ENCODE measurements at places on chromosomes 6 and 20.
A peak's percentile ranks its signal among the peaks of the same experiment; 100 is the strongest.

DNA sequence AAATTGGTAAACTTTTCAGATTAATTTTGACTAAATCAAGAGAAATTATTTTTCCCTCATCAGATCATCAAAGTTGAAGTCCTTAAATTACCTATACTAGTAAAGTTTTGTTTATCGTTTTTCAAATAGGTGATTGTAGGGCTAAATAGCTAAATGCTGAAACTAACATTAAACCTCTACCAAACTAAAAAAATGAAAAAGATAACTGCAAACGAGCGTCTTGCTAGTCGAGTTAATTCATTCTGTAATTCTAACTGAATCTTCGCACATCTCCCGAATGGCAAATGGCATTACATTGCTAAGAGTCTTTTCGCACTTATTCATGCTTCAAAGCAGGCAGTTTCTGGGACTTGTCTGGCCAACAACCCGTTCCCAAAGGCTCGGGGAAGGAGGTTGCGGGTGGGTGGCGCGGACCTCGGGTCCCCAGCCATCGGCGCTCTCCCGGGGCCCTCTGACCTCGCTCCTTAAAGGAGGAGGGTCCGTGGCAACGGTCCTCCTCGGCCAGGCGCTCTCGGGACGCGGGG lies 43.8 kb downstream of the POPDC3 start:
- no peak overlapping the region for H3K4me3 ChIP-seq
- peaks cover 11% of the 10 kb centered on the region for H3K4me1 ChIP-seq
- no peak for DNase-seq
- H3K36me3 ChIP-seq: no peaks in the 10 kb centered on the region

- H3K27me3 ChIP-seq: no peaks in the 10 kb centered on the region
- H3K4me3 ChIP-seq: no peak overlapping the region
- no peaks in the 10 kb centered on the region for H3K4me1 ChIP-seq
- H3K27ac ChIP-seq: no peak overlapping the region
Measured at GRCh38 chr6:165268987-165269386, 40.4 kb downstream of the C6orf118 start.

DNA sequence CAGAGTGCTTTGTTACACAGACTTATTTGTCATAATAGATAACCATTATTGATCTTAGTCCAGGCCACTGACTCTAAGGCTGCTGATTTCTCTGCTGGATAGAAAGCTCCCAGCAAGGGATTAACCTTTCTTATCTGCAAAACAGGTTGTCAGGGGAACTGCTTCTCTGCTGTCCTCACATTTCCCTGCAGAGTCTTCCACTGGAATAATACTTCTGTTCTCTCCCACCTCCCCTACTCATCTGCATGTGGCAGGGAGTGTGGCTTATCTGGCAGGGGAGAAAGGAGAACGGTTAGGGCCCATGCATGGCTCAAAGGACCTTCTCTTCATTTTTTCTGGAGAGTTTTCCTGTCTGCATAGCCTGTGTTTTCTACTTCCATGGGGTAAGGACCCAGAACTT lies 86.2 kb downstream of the LAMP5 start:
- no peaks in the 10 kb centered on the region for H3K36me3 ChIP-seq
- H3K4me1 ChIP-seq: no peaks in the 10 kb centered on the region
- no peak overlapping the region for H3K4me3 ChIP-seq

- no peak for DNase-seq
- no peak overlapping the region for H3K27ac ChIP-seq
- no peaks in the 10 kb centered on the region for H3K4me1 ChIP-seq
- H3K27me3 ChIP-seq: no peaks in the 10 kb centered on the region
- no peak overlapping the region for H3K4me3 ChIP-seq
Measured at GRCh38 chr6:69487688-69488087, 309.1 kb downstream of the LMBRD1 start.

GRCh38 chr6:92906385-92906784 lies 513.0 kb downstream of the EPHA7 start:
- DNase-seq: no peak
- H3K4me1 ChIP-seq: no peaks in the 10 kb centered on the region
- no peak overlapping the region for H3K4me3 ChIP-seq
- no peaks in the 10 kb centered on the region for H3K36me3 ChIP-seq
- H3K27ac ChIP-seq: no peak overlapping the region

DNA sequence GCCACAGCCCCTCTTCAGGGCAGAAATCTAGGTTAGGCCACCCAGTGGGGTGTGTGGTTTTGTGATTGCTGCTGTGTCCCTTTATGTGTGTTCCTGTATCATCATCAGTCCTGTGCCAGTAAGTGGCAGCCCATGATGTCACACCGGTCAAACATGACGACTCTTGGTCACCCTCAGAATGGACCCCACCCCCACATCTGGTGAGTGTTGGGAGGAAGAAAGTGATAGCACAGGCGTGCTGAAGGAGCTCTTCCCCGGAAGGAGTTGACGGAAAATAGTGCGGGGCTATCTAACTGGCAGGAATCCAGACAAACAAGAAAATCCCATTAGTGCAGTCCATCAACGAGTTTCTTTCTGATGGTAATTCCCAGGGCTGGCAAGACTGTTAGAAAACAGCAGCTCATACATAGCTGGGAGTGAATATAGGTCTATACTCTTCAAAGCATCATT lies 33.4 kb upstream of the IL17A start:
- H3K36me3 ChIP-seq: no peaks in the 10 kb centered on the region
- peaks cover 27% of the 10 kb centered on the region for H3K27me3 ChIP-seq
- H3K4me1 ChIP-seq: peaks cover 12% of the 10 kb centered on the region
- H3K4me3 ChIP-seq: no peak overlapping the region
- H3K27ac ChIP-seq: no peak overlapping the region

DNA sequence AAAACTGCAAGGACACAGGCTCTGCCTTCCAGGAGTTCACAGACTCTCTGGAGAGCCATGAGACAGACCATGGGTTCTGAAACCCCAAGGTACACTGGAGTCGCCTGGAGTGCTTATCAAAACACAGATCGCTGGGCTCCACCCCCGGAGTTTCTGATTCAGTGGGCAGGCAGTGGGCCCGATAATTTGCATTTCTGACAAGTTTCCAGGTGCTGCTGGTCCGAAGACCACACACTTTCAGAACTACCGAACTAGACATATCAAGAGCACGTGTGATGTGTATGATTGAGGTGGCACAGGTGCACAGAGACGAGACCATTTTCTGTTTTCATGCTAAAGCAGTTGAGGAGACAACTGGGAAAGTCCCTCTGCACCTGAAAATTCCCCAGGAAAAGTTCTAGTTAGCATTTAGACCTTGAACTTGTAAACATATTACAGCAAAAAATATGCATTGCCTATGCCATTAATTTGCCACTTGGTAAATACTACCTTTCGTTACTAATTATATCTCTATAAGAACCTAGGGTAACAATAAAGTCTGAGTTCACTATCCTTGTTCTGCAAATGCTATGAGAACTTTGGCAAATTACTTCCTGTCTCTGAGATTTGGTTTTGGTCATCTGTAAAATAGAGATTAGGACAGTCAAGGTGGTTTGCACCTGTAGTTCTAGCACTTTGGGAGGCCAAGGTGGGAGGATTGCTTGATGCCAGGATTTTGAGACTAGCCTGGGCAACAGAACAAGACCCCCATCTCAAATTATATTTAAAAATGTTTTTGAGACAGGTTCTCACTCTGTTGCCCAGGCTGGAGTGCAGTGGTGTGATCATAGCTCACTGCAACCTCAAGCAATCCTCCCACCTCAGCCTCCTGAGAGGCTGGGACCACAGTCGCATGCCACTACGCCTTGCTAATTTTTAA lies 14.3 kb upstream of the PIM1 start:
- H3K36me3 ChIP-seq: no peaks in the 10 kb centered on the region
- DNase-seq: peak; percentile 71
- H3K27ac ChIP-seq: peak overlapping the region; percentile 41
- H3K27me3 ChIP-seq: no peaks in the 10 kb centered on the region
- no peak overlapping the region for H3K4me3 ChIP-seq
- peaks cover 3% of the 10 kb centered on the region for H3K4me1 ChIP-seq

DNA sequence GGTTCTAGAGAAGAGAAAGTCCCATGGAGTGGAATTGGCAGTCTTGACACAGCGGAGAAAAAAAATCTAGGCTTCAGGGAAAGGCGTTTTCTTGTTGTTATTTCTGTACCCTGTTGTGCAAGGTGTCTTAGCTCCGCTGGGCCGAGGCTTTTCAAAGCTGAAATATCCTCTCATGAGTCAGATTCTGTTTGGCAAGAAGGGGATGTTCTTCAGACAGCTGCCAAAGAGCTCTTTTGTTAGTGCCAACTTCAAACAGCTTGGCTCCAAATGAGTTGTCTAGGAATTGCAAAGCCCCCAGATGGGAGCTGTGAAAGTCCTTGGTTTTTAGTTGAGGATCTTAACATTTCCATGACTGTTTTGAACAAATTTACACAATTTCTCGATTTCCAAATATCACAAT lies 45.6 kb downstream of the LRRN4 start:
- no peak overlapping the region for H3K27ac ChIP-seq
- no peaks in the 10 kb centered on the region for H3K27me3 ChIP-seq
- peaks cover 16% of the 10 kb centered on the region for H3K36me3 ChIP-seq
- no peak overlapping the region for H3K4me3 ChIP-seq
- peaks cover 9% of the 10 kb centered on the region for H3K4me1 ChIP-seq

GRCh38 chr20:52252664-52253063 lies 61.1 kb upstream of the ZFP64 start:
- H3K36me3 ChIP-seq: no peaks in the 10 kb centered on the region
- H3K27ac ChIP-seq: no peak overlapping the region
- no peak for DNase-seq
- no peaks in the 10 kb centered on the region for H3K27me3 ChIP-seq

DNA sequence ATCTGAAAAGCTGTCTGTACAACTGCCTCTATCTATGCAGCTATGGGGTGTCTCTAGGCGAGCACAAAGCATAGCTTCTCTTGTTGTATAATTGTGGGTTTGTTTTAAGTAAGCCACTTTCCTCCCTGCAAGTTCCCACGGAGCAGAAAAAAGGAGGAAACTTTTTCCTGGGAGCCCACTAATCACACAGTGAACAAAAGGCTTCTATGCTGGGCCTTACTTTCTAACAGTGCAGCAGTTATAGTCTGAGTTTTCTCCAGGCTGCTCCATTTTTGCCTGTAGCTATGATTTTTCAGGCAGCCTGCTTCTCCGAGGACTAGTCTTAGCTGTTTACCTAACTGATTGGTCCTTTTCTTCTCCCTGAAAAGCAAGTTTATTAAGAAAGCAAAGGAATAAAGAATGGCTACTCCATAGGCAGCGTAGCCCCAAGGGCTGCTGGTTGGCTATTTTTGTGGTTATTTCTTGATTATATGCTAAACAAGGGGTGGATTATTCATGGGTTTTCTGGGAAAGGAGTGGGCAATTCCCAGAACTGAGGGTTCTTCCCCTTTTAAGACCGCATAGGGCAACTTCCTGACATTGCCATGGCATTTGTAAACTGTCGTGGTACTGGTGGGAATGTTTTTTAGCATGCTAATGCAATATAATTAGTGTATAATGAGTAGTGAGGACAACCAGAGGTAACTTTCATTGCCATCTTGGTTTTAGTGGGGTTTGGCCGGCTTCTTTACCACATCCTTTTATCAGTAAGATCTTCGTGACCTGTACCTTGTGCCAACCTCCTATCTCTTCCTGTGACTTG lies 84.3 kb downstream of the OPRM1 start:
- no peaks in the 10 kb centered on the region for H3K27me3 ChIP-seq
- no peak overlapping the region for H3K4me3 ChIP-seq
- H3K36me3 ChIP-seq: no peaks in the 10 kb centered on the region
- DNase-seq: no peak
- no peak overlapping the region for H3K27ac ChIP-seq

DNA sequence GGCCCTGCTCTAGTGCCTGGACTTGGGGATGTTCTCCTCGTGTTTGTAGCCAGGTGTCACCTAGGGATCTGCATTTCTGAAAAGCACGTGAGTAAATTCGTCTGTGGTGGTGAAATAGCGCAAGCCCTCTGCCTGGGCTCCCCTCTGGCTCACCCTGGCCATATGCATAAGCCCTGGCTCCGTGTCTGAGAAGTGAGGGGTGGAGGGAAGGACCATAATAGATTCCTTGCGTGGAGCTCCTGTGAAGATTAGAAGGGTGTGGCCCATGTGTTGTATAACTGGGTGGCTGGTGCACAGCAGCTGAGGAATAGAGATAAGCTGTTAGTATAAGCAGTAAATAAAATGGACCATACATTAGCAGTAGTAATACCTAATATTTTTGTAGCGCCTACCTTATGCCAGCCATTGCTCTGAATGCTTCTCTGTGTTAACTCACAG lies 4.8 kb downstream of the BCAS1 start:
- no peak overlapping the region for H3K4me3 ChIP-seq
- DNase-seq: no peak
- no peak overlapping the region for H3K27ac ChIP-seq
- H3K36me3 ChIP-seq: no peaks in the 10 kb centered on the region

DNA sequence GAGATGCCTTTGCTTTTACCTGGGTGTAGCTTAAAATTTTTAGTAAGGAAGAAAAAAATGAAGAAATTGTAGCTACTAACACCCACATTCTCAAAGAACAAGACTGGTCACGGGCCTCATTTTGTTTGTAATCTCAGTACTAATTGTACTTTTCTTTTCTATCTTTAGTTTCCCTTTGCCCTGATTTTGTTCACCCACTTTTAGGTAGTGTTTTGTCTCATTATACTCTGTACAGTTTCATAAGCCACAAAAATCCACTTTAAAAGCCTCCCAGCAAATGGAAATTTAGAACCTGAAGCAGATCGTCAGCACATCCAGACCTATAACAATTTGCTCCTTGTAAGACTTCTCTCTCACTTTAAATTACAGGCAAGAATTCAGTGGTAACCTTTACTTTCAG lies 43.3 kb downstream of the TP53INP2 start:
- peaks cover 62% of the 10 kb centered on the region for H3K36me3 ChIP-seq
- no peak overlapping the region for H3K27ac ChIP-seq
- H3K4me3 ChIP-seq: no peak overlapping the region
- H3K4me1 ChIP-seq: no peaks in the 10 kb centered on the region
- DNase-seq: no peak

GRCh38 chr6:43277643-43278523 lies 20.2 kb upstream of the SLC22A7 start:
- H3K4me3 ChIP-seq: no peak overlapping the region
- no peak for DNase-seq
- H3K27me3 ChIP-seq: peaks cover 20% of the 10 kb centered on the region
- no peak overlapping the region for H3K27ac ChIP-seq
- no peaks in the 10 kb centered on the region for H3K36me3 ChIP-seq
- H3K4me1 ChIP-seq: peaks cover 23% of the 10 kb centered on the region

DNA sequence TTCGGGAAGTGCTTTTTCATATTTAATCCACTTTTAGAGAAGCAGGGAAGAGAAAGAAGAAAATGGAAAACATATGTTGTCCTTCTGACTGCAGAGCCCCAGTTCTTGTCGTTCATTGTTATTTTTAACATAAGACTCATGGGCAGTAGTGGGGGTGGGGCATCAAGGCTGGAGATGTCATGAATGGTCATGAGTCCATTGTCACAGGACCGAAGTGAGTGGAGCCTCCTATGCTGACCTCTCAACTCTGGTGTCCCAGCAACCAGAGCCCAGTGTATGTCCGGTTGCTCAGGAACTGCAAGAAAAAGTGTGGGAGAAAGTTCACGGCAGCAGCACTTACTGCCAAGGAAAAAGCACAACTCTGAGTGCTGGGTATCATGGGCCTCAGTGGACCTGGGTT lies 108.6 kb downstream of the BANF2 start:
- H3K4me1 ChIP-seq: no peaks in the 10 kb centered on the region
- H3K36me3 ChIP-seq: no peaks in the 10 kb centered on the region
- H3K27ac ChIP-seq: no peak overlapping the region
- H3K27me3 ChIP-seq: no peaks in the 10 kb centered on the region
- H3K4me3 ChIP-seq: no peak overlapping the region

GRCh38 chr20:61704661-61705060 lies 361.0 kb downstream of the TAF4 start:
- H3K36me3 ChIP-seq: no peaks in the 10 kb centered on the region
- H3K4me1 ChIP-seq: no peaks in the 10 kb centered on the region
- H3K27me3 ChIP-seq: no peaks in the 10 kb centered on the region

Measured in natural killer cell (primary cell).